ENCODE measurements at places on chromosomes 4 and X. TPM values are rescaled to one million over a fixed set of nuclear protein-coding genes. Genes with fewer than 3 reads are reported as not detected.

Gene RTL3
- not detected for polyA plus RNA-seq

Gene FAM114A1
- polyA plus RNA-seq: not detected

Gene PABPC4L
- not detected for polyA plus RNA-seq

Gene ANAPC10
- 32.6 TPM for polyA plus RNA-seq

Gene UGT2B10
- polyA plus RNA-seq: not detected

Gene APBB2
- not detected for polyA plus RNA-seq

Gene ACE2
- not detected for polyA plus RNA-seq

Gene F8
- 1.1 TPM for polyA plus RNA-seq

GRCh38 chrX:109390556-109390955 lies 91.3 kb downstream of the GUCY2F start:
- no peak for DNase-seq
- no peaks in the 10 kb centered on the region for H3K36me3 ChIP-seq
- H3K27ac ChIP-seq: no peak overlapping the region
- H3K27me3 ChIP-seq: no peaks in the 10 kb centered on the region
- H3K4me3 ChIP-seq: no peak overlapping the region
- no peaks in the 10 kb centered on the region for H3K4me1 ChIP-seq

GRCh38 chr4:186825069-186825468 lies 101.4 kb upstream of the FAT1 start:
- no peaks in the 10 kb centered on the region for H3K27me3 ChIP-seq
- H3K4me3 ChIP-seq: no peak overlapping the region
- no peaks in the 10 kb centered on the region for H3K4me1 ChIP-seq
- no peak overlapping the region for H3K27ac ChIP-seq

GRCh38 chrX:146907391-146908240 lies 93.1 kb upstream of the CXorf51A start:
- no peaks in the 10 kb centered on the region for H3K36me3 ChIP-seq
- DNase-seq: no peak
- no peak overlapping the region for H3K27ac ChIP-seq
- no peaks in the 10 kb centered on the region for H3K27me3 ChIP-seq
- no peaks in the 10 kb centered on the region for H3K4me1 ChIP-seq
- H3K4me3 ChIP-seq: no peak overlapping the region

GRCh38 chr4:147582386-147583060 lies 34.7 kb upstream of the TMEM184C start:
- DNase-seq: no peak
- no peak overlapping the region for H3K27ac ChIP-seq
- no peaks in the 10 kb centered on the region for H3K36me3 ChIP-seq
- no peaks in the 10 kb centered on the region for H3K4me1 ChIP-seq
- no peak overlapping the region for H3K4me3 ChIP-seq

GRCh38 chrX:129961180-129962083 lies 21.0 kb upstream of the BCORL1 start:
- H3K4me3 ChIP-seq: peak overlapping the region; percentile 82
- H3K27me3 ChIP-seq: no peaks in the 10 kb centered on the region
- no peaks in the 10 kb centered on the region for H3K36me3 ChIP-seq
- H3K4me1 ChIP-seq: peaks cover 37% of the 10 kb centered on the region
- peak overlapping the region; percentile 93 for H3K27ac ChIP-seq
- peak; percentile 73 for DNase-seq

DNA sequence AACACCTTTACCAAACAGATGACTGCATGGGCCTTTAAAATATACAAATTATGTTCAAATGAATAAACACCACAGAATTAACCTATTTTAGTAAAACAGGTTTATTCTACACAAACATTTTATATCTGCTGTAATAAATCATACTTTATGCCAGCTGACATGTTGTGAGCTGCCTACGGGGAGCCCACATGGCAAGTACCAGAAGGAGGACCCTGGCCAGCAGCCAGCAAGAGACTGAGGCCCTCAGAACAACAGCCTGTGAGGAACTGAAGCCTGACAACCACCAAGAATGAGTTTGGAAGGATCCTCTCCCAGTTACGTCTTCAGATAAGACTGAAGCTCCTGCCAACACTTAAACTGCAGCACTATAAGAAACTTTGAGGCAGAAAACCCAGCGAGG lies 377.0 kb downstream of the PDGFC start:
- no peak overlapping the region for H3K4me3 ChIP-seq
- DNase-seq: no peak
- H3K27ac ChIP-seq: no peak overlapping the region
- no peaks in the 10 kb centered on the region for H3K36me3 ChIP-seq
- H3K4me1 ChIP-seq: no peaks in the 10 kb centered on the region

- no peaks in the 10 kb centered on the region for H3K27me3 ChIP-seq
- peaks cover 10% of the 10 kb centered on the region for H3K4me1 ChIP-seq
- no peak for DNase-seq
Observed at GRCh38 chr4:103156106-103156505, 42.0 kb downstream of the CENPE start.

DNA sequence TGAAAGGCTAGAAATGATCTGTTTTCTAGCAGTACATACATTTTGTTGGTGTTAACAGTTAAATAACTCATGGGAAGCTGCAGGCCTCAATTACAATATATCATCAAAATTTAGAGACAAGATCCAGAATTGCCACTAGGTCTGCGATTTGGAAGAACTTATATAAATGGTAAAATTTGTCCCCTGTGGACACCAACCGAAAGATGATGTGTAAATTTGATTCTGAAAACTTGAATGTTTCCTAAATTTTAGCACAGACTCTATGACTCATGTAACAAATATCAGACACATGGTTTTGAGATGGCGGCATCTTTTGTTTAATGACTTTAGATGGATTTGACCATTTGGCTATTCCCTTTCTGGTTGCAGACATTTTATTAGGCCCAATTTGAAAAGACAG lies 6.0 kb upstream of the HPGDS start:
- DNase-seq: no peak
- no peak overlapping the region for H3K27ac ChIP-seq
- H3K4me1 ChIP-seq: no peaks in the 10 kb centered on the region
- H3K27me3 ChIP-seq: peaks cover 8% of the 10 kb centered on the region
- no peak overlapping the region for H3K4me3 ChIP-seq

- H3K27me3 ChIP-seq: peaks cover 1% of the 10 kb centered on the region
- no peak for DNase-seq
- peaks cover 21% of the 10 kb centered on the region for H3K36me3 ChIP-seq
- no peak overlapping the region for H3K27ac ChIP-seq
Observed at GRCh38 chr4:38015886-38016515, 55.8 kb downstream of the PTTG2 start.

- H3K4me1 ChIP-seq: peaks cover 70% of the 10 kb centered on the region
- no peaks in the 10 kb centered on the region for H3K27me3 ChIP-seq
- H3K27ac ChIP-seq: no peak overlapping the region
- no peak overlapping the region for H3K4me3 ChIP-seq
Observed at GRCh38 chr4:54054501-54054900, 9.9 kb downstream of the CHIC2 start.

DNA sequence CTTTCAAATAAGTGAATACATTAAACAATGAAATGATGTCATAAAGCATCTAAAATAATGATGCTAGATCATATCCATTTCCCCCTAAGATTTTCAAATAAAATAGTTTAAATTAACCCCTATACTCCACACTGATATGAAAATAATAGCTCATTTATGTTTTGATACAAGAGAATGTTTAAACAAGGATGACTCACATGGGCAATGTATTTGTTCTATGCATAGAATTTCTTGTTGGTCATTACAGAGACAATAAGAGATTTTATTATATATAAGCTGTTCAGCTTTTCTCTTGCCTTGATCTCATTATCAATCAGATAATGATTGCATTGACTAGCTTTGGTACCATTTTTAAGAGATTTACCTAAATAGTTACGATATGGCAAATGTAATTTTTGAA lies 411.7 kb downstream of the ARHGAP24 start:
- H3K4me3 ChIP-seq: no peak overlapping the region
- no peak for DNase-seq
- no peak overlapping the region for H3K27ac ChIP-seq
- no peaks in the 10 kb centered on the region for H3K27me3 ChIP-seq

DNA sequence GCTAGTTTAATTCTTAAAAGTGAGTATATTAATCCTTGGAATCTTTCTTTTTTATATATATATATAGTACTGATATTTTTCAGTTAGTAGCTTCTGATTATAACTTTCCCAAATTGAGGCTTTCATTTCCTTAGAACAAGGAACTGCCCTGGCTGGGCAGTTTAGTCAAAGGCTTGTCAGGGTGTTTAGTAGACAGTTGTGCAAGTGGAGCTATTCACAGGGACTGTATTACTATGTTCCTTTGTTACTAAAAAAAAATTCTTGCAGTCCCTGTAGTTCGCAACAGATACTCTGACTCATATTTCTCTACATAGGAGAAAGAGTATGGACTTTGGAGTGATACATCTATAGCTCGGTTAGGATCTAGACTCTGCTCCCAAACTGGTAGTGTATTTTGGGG lies 20.8 kb downstream of the USO1 start:
- H3K27ac ChIP-seq: no peak overlapping the region
- no peaks in the 10 kb centered on the region for H3K27me3 ChIP-seq
- no peak for DNase-seq
- peaks cover 45% of the 10 kb centered on the region for H3K4me1 ChIP-seq

DNA sequence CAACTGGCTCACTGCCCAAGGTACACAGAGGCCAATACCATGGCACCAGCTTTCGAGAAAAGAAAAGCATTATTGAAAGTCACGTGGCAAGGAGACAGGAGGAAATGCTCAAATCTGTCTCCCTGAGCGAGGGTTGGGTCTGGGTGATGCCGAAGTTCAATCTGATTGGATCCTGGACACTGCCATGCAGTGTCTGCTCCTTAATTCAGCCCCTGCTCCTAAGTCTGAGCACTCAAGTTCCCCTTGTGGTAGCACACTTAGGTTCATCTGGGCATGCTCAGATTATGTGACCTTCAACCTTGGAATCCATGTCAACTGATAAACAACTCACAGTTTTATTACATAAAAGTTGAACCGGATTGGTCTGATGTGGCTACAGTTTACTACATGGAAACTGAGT lies 512.6 kb upstream of the GALNT7 start:
- no peaks in the 10 kb centered on the region for H3K4me1 ChIP-seq
- H3K27me3 ChIP-seq: no peaks in the 10 kb centered on the region
- DNase-seq: no peak
- H3K36me3 ChIP-seq: no peaks in the 10 kb centered on the region
- H3K27ac ChIP-seq: no peak overlapping the region

- H3K27me3 ChIP-seq: no peaks in the 10 kb centered on the region
- H3K36me3 ChIP-seq: no peaks in the 10 kb centered on the region
- H3K27ac ChIP-seq: no peak overlapping the region
- no peaks in the 10 kb centered on the region for H3K4me1 ChIP-seq
- DNase-seq: no peak
Observed at GRCh38 chrX:25968920-25969319, 169.2 kb upstream of the MAGEB18 start.

GRCh38 chr4:99827454-99827853 lies 10.8 kb downstream of the DAPP1 start:
- no peak for DNase-seq
- no peak overlapping the region for H3K27ac ChIP-seq
- H3K27me3 ChIP-seq: no peaks in the 10 kb centered on the region
- H3K4me3 ChIP-seq: no peak overlapping the region

GRCh38 chrX:103063191-103063845 lies 653 bp downstream of the BEX1 start:
- H3K36me3 ChIP-seq: no peaks in the 10 kb centered on the region
- peaks cover 6% of the 10 kb centered on the region for H3K27me3 ChIP-seq
- no peak overlapping the region for H3K4me3 ChIP-seq

GRCh38 chr4:139815778-139816601 lies 150.4 kb downstream of the MGST2 start:
- no peak overlapping the region for H3K27ac ChIP-seq
- no peaks in the 10 kb centered on the region for H3K36me3 ChIP-seq
- peak overlapping the region; percentile 76 for H3K4me3 ChIP-seq
- H3K4me1 ChIP-seq: peaks cover 22% of the 10 kb centered on the region
- no peak for DNase-seq
- H3K27me3 ChIP-seq: peaks cover 6% of the 10 kb centered on the region

DNA sequence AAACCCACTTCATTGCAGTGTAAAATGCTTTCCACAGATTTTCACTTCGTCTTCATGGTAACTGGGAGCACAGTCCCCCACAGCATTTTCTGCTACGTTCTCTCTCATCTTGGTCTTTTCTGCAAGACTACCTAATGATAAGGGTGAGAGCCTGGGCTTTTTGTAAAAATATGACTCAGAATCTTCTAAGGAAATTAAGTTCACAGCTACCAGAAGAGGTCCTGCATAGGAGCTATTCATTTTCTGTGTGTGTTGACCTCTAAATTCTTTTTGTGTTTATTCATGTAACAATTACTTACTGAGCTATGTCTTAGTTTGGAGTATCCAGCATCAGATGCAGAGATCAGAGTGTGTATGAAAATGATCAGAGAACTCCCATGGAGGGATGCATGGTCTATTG lies 192.2 kb downstream of the CPEB2 start:
- H3K4me3 ChIP-seq: no peak overlapping the region
- no peak for DNase-seq
- no peaks in the 10 kb centered on the region for H3K36me3 ChIP-seq
- no peak overlapping the region for H3K27ac ChIP-seq
- H3K27me3 ChIP-seq: no peaks in the 10 kb centered on the region

GRCh38 chrX:152958047-152958446 lies 35.9 kb downstream of the PNMA5 start:
- peak overlapping the region; percentile 62 for H3K4me3 ChIP-seq
- no peaks in the 10 kb centered on the region for H3K36me3 ChIP-seq

DNA sequence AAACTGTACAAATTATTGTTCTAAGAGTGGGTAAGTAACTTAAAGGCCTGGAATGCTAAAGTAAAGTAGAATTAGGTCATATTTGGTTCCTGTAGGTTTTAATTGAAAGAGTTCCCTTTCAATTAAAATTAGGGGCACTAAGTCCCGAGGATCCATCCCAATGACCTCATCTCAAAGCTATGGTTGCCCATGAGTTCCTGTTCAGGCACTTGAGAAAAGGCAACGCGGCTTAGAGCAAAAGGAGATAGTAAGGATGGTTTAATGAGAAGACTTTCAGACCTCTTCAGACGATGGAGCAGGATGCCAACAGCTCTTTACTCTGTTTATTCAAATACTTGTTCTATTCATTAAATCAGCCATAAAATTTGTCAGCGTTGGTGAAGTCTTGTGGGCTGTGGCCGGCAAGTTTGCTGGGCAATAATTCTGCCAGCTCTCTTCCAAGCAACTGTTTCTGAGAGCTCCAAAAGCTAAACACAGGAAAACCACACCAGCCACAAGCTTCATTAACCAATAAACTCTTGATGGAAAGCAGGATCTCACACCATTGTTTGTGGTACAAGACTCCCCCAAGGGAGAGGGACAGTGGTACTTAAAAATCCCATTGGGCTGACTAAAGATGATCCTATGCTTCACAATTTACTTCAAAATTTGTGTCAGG lies 167.4 kb downstream of the COL4A6 start:
- peaks cover 28% of the 10 kb centered on the region for H3K4me1 ChIP-seq
- no peak for DNase-seq
- peaks cover 3% of the 10 kb centered on the region for H3K27me3 ChIP-seq
- no peak overlapping the region for H3K27ac ChIP-seq
